ENCODE measurements at places on chromosomes 6 and 20. TPM values are rescaled to one million over a fixed set of nuclear protein-coding genes. Genes with fewer than 3 reads are reported as not detected.

Gene FAM83D
- polyA plus RNA-seq, result 34.5 TPM

Gene SLC26A8
- 0.02 TPM for polyA plus RNA-seq

Gene PDE7B
- 7.9 TPM for polyA plus RNA-seq

Gene PLCB4
- polyA plus RNA-seq, result 8.2 TPM

Gene MLN
- not detected for polyA plus RNA-seq

Gene TRAPPC3L
- polyA plus RNA-seq, result 0.05 TPM

Gene KCNB1
- 0.07 TPM for polyA plus RNA-seq

Gene OPRL1
- 0.49 TPM for polyA plus RNA-seq

All from fibroblast of lung (primary cell).